T-cell (primary cell): ENCODE measurements at places on chromosomes 7 and 10. TPM values are rescaled to one million over a fixed set of nuclear protein-coding genes. Genes with fewer than 3 reads are reported as not detected.

GRCh38 chr10:115063701-115064658, 29.2 kb upstream of the ATRNL1 start:
- no peak overlapping the region for H3K4me3 ChIP-seq
- DNase-seq: no peak
- no peaks in the 10 kb centered on the region for H3K36me3 ChIP-seq
- H3K27ac ChIP-seq: no peak overlapping the region
- peaks cover 2% of the 10 kb centered on the region for H3K27me3 ChIP-seq
- H3K4me1 ChIP-seq: no peaks in the 10 kb centered on the region

- no peak for DNase-seq
- H3K36me3 ChIP-seq: no peaks in the 10 kb centered on the region
- H3K27me3 ChIP-seq: peaks cover 2% of the 10 kb centered on the region
- H3K4me3 ChIP-seq: no peak overlapping the region
- H3K4me1 ChIP-seq: no peaks in the 10 kb centered on the region
These were observed 491.9 kb downstream of the PARD3 start for GRCh38 chr10:34323192-34323591.

GRCh38 chr7:6453734-6454133, 6.0 kb upstream of the DAGLB start:
- H3K27me3 ChIP-seq: no peaks in the 10 kb centered on the region
- no peak overlapping the region for H3K4me3 ChIP-seq
- peaks cover 6% of the 10 kb centered on the region for H3K4me1 ChIP-seq
- H3K27ac ChIP-seq: no peak overlapping the region
- no peaks in the 10 kb centered on the region for H3K36me3 ChIP-seq

SLC13A4 gene
- total RNA-seq: not detected

DNA sequence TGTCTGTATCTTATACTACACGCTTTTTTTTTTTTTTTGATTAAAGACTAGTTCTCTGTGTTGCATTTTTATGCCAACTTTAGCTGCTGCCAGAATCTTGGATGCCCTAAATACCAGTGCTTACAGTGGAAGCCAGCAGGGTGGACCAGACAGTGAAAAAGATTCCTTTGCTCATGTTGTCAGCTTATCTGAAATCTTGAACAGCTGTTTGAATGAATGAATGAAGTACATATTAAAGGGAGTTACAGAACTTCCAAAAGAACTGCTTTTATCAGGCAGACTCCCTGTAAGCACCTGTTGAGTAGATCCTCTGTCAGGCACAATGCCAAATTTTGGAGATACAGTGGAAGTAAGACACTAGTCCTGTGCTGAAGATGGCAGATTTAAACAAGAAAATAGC, 184.9 kb downstream of the PPP1R9A start:
- DNase-seq: no peak
- H3K4me3 ChIP-seq: no peak overlapping the region
- no peak overlapping the region for H3K27ac ChIP-seq
- no peaks in the 10 kb centered on the region for H3K36me3 ChIP-seq
- no peaks in the 10 kb centered on the region for H3K4me1 ChIP-seq

DNA sequence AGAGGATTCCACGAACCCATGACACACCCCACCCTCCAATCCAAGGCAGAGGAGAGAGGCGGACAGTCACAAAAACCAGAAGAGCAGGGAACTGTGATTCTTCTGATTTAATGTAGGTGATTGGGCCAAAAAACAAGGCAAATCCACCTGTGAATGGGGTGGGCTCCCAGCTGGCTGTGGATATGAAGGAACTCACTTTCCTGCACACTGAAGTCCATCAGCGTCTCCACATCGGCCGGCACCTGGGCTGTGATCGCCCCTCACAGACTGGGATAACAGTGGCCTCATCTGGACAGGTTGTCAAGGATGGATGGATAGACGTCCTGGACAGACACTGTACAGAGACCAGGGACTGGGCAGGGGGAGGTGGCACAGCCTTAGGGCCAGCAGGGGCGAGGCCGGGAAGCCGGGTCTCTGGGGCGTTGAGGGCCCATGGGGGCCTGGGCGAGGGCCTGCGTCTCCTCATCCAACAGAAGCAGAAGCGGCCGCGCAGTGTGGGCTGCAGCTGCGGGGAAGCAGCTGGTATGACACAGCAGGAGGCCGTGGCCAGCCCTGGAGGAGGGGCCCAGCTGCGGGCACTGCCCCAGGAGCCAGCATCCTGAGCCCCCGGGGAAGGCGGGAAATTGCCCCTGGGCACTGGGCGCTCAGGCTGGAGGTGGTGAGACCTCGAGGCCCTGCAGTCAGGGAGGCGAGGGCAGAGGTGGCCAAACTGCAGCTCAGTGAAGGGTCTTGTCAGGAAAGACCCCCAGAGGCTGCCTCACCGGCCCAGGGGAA, 54.2 kb downstream of the DIP2C start:
- H3K36me3 ChIP-seq: no peaks in the 10 kb centered on the region
- H3K27ac ChIP-seq: no peak overlapping the region
- no peaks in the 10 kb centered on the region for H3K4me1 ChIP-seq
- no peak overlapping the region for H3K4me3 ChIP-seq

- H3K4me3 ChIP-seq: no peak overlapping the region
- no peak overlapping the region for H3K27ac ChIP-seq
- no peak for DNase-seq
- no peaks in the 10 kb centered on the region for H3K4me1 ChIP-seq
These were observed 238.5 kb downstream of the CACNB2 start for GRCh38 chr10:18378766-18379165.

FZD8 gene
- total RNA-seq: 1.6 TPM

DNA sequence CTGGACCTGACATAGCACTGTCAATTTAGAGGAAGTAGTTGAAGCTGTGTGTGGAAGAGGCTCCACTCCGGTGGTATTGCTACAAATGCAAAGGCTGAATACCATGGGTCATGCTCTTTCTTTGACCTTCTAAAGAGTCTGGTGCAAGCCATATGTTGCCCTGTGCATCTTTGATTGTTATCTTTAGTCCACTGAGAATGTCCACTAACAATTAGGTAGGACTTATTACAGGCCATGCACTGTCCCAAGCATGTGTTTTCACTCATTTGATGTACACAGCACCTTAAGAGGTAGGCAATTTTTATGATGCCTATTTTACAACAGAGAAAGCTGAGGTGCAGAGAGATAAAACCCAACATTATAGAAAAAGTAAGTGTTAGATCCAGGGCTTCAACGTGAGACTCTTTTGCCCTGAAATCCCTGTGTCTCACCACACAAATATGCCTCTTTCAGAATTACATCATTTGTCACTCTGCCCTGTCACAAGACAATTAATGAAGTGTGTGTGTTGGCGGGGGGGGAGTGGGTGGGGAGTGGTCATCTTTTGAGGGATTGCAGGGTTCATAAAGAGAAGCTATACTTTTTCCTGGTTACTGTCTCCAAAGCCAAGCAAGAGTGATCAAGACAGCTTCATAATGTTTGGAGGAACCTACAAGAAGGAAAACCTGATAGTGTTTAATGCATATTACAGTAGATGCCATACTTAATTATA, 637.6 kb upstream of the IGFBP3 start:
- no peaks in the 10 kb centered on the region for H3K4me1 ChIP-seq
- no peak overlapping the region for H3K27ac ChIP-seq
- no peak for DNase-seq
- H3K27me3 ChIP-seq: no peaks in the 10 kb centered on the region
- no peak overlapping the region for H3K4me3 ChIP-seq

DNA sequence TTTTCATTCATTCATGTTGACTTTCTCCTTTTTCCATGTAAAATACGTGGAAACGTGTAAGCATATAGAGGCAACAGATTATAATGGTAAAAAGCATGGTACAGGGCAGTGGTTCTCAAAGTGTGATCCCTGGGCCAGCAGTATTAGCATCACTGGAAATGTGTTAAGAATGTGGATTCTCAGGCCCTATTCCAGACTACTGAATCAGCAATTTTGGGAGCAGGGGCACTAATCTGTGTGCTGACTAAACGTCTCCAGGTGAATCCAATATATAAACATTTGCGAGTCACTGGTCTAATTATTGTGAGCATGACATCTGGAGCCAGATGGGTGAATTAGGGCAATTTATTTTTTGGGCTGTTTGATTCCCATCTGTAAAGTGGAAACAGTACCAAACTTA, 5.1 kb upstream of the GPR158 start:
- no peak for DNase-seq
- no peaks in the 10 kb centered on the region for H3K36me3 ChIP-seq
- H3K4me3 ChIP-seq: no peak overlapping the region
- peaks cover 2% of the 10 kb centered on the region for H3K27me3 ChIP-seq
- H3K27ac ChIP-seq: no peak overlapping the region

GRCh38 chr7:330511-331230, 40.7 kb downstream of the FOXL3 start:
- no peaks in the 10 kb centered on the region for H3K36me3 ChIP-seq
- DNase-seq: no peak

TBRG4 gene
- 134 TPM for total RNA-seq

GRCh38 chr10:78804411-78805032, 264.2 kb upstream of the ZMIZ1 start:
- no peak for DNase-seq
- H3K4me3 ChIP-seq: no peak overlapping the region
- H3K27me3 ChIP-seq: no peaks in the 10 kb centered on the region
- no peak overlapping the region for H3K27ac ChIP-seq
- H3K36me3 ChIP-seq: no peaks in the 10 kb centered on the region

- no peaks in the 10 kb centered on the region for H3K36me3 ChIP-seq
- DNase-seq: no peak
- no peak overlapping the region for H3K4me3 ChIP-seq
- no peak overlapping the region for H3K27ac ChIP-seq
These were observed 88.1 kb upstream of the KCND2 start for GRCh38 chr7:120184866-120185265.

GRCh38 chr7:92625617-92626016, 35.4 kb upstream of the FAM133B start:
- H3K27me3 ChIP-seq: no peaks in the 10 kb centered on the region
- no peaks in the 10 kb centered on the region for H3K36me3 ChIP-seq
- peaks cover 4% of the 10 kb centered on the region for H3K4me1 ChIP-seq
- no peak overlapping the region for H3K4me3 ChIP-seq
- peak overlapping the region; percentile 9 for H3K27ac ChIP-seq

C10orf143 gene
- 14.6 TPM for total RNA-seq

DNA sequence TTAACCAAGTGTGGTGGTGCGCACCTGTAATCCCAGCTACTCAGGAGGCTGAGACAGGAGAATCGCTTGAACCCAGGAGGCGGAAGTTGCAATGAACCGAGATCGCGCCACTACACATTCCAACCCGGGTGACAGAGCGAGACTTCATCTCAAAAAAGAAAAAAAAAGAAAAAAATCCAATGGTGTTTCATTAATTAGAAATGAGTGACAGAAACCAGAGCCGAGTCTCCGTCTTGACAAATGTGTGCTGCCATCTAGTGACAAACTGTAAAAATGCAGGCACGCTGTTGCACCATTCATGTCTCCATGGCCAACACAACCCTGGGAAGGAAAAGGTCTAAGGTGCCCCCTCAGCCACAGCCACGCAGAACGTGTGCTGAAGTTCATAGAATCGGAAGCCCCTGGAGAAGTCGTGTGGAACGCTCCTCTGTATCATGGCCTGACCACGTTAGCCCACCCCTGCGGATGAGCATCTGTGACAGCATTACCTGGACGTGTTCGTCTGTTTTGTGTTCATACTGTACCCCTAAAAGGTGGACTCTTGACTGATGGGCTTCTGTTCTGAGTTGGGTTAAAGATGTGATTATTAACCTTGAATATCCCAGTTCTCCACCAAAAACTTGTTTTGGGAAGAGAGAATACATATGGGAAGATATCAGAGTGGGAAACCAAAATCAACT, 94.9 kb downstream of the LYZL2 start:
- peaks cover 3% of the 10 kb centered on the region for H3K36me3 ChIP-seq
- no peak overlapping the region for H3K4me3 ChIP-seq
- H3K27me3 ChIP-seq: no peaks in the 10 kb centered on the region
- peak; percentile 57 for DNase-seq
- H3K27ac ChIP-seq: no peak overlapping the region

POLR2J gene
- 48.5 TPM for total RNA-seq

RAPGEF5 gene
- 0.12 TPM for total RNA-seq

DNA sequence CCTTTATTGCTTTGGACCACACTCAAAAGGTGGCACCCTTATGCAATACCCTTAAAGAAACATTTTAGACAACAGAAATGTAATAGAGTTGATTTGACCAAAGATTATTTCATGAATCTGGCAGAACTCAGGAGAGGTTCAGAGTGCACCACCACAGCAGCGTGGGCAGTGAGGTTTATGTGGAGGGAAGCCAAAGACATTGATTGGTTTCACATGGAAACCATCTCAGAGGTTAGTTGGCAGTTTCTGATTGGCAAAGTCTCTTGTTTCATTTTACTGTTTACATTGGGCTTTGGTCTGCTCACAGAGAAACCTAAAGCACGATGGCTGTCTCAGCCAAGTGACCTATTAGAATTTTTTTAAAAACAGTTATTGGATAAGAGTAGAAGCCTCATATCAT, 101.3 kb downstream of the SDHAF3 start:
- H3K4me1 ChIP-seq: no peaks in the 10 kb centered on the region
- no peak overlapping the region for H3K4me3 ChIP-seq
- no peaks in the 10 kb centered on the region for H3K36me3 ChIP-seq

DNA sequence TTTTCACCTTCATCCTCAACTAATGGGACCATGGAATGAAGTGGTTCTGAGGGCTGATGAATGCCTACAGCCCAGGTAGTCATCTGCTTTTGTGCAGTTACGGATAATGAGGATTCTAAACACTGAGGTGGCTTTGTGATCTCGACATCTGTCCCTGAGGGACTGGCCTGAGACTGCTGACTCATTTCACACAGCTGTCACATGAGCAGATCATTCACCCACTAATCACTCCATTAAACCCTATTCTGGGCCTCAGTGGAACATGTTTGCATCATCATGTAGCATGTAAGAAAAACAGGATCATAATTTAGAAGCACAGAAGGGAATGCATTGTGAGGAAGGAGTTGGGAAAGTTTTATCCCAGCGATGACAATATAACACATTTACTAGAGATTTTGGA, 79.4 kb upstream of the FEZF1 start:
- H3K4me1 ChIP-seq: no peaks in the 10 kb centered on the region
- H3K27me3 ChIP-seq: no peaks in the 10 kb centered on the region
- H3K4me3 ChIP-seq: no peak overlapping the region
- H3K36me3 ChIP-seq: no peaks in the 10 kb centered on the region

TBX20 gene
- total RNA-seq: 0.70 TPM

FAM237B gene
- total RNA-seq: not detected

DNA sequence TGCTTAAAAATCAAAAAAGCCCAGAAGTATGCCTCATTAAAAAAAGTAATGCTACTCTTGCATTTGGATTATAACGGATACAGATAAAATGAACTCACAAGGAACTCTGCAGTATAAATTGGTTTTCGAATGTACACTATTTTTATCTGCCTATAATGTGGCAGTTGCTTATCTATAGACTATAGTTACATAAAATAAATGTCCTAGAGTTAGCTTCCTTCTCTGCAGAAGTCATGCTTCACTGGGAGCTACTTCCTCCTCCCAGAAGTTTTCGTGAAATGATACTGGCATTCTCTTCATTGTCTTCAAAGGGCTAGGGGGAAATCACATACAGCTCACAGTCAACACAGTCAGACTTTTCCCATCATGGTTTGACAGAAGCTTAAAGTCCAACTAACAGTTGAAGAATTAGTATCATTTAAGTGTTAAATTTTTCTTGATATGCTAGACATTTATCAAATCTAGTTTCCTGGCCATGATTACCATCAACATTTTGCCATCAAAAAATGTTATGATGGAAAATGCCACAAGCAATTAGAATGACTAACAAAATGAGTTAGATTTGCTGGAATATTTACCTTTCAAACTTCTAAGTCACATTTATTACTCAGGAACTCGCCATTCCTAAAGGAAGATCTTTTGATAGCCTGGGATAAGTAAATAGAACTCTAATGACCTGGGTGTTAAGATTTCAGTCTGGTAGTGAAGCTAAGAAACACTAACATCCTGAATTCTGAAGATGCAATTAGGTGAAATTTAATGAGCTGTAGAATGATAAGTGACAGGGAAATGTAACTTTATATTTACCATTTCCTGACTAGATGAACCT, 87.3 kb upstream of the TRIL start:
- no peaks in the 10 kb centered on the region for H3K36me3 ChIP-seq
- H3K4me1 ChIP-seq: no peaks in the 10 kb centered on the region
- H3K27me3 ChIP-seq: no peaks in the 10 kb centered on the region
- no peak for DNase-seq
